ENCODE measurements at places on chromosomes 3 and 15.

- DNase-seq: no peak
These were observed 235.4 kb downstream of the XXYLT1 start for GRCh38 chr3:195035345-195036202.

DNA sequence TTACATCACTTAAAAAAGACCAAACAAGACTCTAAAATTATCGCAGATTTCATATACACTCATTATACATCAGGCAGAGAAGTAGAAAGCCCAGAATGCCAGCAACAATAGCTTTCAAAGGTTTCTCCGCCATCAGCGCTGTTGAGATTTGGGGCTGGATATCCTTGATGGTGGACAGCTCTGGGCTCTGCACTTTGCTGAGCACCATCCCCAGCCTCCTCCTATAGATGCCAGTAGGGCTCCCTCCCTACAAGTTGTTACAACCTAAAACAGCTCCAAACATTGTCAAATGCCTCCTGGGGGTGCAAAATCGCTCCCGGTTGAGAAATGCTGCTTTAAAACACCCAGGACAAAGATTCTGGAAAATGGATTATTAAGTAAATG, 73.5 kb downstream of the ATP10A start:
- DNase-seq: no peak

DNA sequence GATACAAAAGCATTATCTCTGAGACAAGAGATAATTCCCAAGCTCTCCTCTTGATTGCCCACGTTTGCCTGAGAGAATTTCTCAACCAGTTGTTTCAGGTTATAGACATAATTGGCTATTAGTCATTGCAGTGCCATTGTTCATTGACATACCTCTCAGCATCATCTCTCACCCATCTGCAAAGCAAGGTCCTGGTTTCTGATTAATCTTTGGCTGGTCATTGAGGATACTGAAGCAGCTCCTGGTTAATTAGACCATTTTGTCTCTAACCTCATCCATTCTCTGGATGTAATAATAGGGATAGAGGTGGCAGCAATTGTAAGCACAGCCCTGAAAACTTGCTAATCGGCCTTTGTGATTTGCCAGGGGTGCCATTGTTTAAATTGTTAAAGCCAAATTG, 104.2 kb downstream of the CNTN6 start:
- DNase-seq: no peak

- no peak for DNase-seq
These were observed 44.6 kb downstream of the TRIM71 start for GRCh38 chr3:32862247-32862935.

DNA sequence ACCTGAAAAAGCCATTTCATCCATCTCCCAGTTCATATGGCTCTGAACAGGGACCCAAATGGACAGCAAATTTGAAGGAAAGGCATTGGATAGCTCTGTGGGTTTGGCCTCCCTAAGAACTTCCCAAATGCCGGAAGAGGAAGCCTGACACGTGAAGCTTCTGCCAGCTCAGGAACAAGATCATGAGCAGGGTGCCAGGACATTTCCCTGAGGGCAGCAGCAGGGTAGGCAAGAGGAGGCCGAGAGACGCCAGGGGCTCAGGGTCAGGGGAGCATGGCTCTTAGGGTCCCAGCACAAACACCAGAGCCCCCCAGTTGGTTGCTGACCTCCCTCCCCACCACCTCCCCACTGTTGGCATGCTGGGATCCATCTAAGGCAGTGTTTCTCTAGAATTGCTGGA, 187.5 kb downstream of the MEGF11 start:
- no peak for DNase-seq

All from stimulated activated CD4-positive, alpha-beta T cell treated with anti-CD3 and anti-CD28 coated beads, TNF-alpha, amount 100 ng/mL, for 24 hours (primary cell).